ENCODE measurements at places on chromosomes 5 and 9.

- no peak for DNase-seq
Observed at GRCh38 chr5:88854769-88855168, 28.2 kb downstream of the MEF2C start.

GRCh38 chr5:77305222-77305846 is 94.9 kb downstream of the PDE8B start:
- no peak for DNase-seq

DNA sequence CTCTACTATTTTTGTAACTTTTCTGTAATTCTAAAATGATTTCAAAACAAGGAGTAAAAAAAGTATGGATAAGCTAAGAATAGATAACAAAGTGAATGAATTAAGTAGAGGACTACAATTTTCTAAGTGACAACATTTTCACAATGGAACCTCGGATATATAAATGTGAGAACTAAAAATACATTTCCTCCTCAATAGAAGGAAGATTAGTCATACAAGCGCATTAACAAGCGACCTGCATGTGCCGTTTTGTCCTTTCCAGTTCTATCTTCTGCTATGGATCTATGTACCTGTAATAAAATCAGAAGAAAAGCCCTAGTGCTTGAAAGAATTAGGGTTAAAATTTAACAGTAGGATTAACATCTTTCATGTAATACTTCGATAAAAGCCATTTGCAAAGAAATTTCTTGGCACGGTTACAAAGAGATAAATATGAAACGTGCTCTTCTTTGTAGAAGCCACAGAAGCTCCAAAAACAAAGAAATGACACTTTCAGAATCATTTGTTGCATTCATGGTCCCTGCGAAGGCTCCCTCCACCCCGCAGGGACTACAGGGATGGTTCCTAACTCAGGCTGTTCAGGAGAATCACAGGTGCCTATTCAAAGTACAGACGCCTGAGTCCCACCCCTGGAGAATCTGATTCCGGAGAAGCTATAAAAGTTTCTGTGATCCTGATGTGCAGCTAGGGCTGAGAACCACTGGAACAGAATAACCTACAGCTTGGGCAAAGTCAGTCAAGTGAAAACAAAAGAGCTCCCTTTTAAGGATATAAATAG is 216.6 kb upstream of the EFNA5 start:
- no peak for DNase-seq

DNA sequence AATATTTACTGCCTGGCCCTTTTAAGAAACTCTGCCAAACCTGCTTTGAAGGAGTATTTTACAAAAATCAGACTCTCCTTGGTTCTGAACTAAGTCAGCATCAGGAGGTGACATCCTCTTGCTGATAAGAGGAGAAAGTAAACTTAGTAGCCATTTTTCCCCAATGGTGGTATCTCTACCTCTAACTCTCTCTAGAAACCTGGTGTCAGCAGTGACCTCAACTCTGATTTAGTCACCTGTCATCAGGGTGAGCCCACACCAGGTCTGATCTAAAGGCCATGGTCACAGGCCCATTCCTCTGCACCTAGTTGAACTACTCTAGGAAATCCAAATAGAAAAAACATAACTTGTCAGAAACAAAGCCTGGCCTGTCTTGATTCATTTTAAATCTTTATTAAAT is 4.2 kb downstream of the CARNMT1 start:
- DNase-seq, result peak; percentile 42

GRCh38 chr5:73351593-73351992 is 97.0 kb downstream of the FOXD1 start:
- DNase-seq, result no peak

GRCh38 chr9:76655121-76655541 is 109.1 kb upstream of the PCA3 start:
- DNase-seq, result no peak

GRCh38 chr5:119378075-119378700 is 22.4 kb downstream of the TNFAIP8 start:
- DNase-seq, result no peak

GRCh38 chr5:54296386-54296785 is 14.0 kb downstream of the ARL15 start:
- no peak for DNase-seq

GRCh38 chr9:110049699-110050450 is 158.1 kb downstream of the C9orf152 start:
- peak; percentile 49 for DNase-seq

DNA sequence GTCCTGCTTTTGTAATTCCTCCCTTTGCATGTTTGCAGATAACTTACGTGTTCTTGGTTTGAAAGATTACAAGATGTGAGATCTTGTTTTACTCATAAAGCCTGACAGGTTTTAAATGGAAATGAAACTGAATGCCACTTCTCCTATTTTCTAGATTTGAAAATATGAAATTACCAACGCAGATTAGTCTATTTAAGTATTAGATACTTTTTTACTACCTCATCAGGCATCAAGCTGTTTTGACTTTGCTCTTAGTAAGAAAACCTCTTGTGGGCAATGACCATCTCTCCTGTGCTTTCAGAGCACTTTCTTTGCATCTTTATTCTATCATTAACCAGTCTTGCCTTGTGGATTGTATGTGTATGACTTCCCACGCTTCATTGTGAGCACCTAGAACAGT is 3.5 kb downstream of the DMXL1 start:
- no peak for DNase-seq

DNA sequence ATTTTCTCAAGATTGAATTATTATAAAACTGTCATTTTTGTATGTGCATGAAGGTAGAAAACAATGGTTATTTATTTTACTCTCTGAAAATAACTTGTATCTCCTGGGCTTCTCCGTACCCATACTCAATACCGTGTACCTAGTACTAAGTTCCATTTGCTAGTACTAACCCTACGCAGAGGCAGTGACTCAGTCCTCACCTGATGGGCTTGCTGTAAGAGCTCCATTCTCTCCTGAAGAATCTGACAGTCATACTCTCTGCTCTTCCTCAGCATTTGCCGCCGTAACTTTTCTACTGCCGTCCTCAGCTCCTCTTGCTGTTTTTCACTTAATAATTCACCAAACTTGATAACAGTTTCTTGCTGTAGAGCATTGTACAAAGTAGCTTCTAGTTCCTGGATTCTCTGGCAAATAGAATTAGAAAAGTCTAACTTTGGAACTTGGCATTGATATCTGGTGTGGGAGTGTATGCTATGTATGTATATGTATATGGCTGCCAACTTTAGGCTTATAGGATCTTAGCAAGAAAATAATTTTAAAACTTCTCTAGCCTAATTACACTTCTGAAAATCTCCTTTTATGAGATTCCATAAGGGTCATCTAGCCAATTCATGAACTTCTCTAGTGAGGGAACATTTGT is 108.0 kb upstream of the DPYSL3 start:
- DNase-seq, result no peak

- DNase-seq, result no peak
Observed at GRCh38 chr9:129918296-129918950, 83.2 kb downstream of the USP20 start.

DNA sequence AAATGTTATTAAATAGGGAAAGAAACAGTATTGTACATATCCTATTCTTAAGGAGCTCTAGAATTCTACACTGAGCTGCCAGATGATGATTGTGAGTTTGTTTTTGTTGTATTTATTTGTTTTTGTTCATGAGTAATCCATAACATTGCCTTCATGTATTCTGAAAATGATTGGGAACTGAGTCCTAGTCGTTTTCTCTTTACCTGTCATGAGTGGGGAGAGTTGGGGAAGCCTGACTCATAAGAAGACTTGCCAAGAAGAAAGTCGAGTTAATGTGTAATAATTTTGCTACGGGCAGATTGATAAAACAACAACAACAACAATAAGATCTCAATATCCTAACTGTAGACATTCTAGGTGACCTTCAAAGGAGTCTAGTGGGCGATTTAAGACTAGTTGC is 103.8 kb downstream of the ANKRD55 start:
- no peak for DNase-seq

GRCh38 chr5:585556-585955 is 26.6 kb upstream of the CEP72 start:
- DNase-seq, result no peak

DNA sequence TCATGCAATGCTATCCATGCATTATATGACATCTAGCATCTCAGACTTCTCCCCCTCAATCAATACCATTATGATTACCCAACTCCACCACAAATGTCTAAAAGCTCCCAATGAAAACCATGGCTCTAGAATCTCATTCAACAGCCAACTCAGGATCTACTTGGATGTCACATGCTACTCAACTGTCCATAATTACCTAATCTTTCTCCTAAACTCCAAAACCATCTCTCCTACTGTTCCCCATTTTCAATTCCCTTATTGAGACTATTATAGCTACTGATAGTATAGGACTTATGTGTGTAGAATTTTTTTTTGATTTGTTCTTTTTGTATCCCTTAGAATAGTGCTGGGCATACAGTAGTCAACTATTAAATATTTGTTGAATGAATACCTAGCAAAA is 8.2 kb upstream of the STRBP start:
- no peak for DNase-seq

GRCh38 chr5:120124961-120125360 is 339.1 kb upstream of the PRR16 start:
- no peak for DNase-seq

DNA sequence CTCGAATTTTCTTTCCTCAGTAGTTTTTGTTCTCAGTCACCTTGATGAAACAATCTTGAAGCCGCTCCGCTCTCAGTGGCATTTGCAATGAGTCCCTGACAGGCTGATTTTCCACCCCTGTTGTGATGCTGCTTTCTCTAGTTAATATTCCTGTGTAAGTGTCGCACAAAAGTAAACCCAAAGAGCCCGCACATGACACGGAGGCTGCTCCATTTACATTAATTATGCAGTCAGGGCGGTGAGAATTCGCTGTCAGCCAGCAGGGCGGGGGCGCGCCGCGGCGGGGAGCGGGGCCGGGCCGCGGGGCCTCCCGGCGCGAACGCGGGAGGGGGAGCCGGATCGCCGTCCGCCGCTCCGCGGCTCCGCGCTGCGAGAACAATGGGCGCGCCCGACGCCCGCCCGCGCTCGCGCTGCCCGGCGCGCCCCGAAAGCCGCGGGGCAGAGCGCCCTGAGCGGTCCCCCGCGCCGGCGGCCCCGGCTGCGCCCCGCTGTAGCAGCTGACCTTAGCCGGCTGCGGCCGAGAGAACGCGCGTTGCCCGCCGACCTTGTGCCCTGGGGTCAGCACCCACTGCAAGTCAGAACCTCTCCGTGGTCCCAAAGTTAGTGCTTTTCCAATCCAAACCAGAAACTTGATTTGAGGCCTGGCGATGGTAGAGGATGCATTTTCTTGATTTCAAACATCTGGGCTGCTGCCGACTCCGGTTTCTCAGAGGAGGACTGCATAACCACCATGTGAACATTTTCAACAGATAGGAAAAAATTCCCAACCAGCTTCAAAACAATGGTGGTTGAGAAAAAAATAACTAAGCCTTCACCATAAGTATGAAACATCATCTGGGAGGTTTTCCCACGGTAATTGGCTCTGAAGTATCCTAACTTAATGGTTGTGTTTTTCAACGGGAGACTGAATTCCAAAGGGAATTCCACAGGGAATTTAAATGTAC is 142.6 kb downstream of the PBX3 start:
- peak; percentile 44 for DNase-seq

DNA sequence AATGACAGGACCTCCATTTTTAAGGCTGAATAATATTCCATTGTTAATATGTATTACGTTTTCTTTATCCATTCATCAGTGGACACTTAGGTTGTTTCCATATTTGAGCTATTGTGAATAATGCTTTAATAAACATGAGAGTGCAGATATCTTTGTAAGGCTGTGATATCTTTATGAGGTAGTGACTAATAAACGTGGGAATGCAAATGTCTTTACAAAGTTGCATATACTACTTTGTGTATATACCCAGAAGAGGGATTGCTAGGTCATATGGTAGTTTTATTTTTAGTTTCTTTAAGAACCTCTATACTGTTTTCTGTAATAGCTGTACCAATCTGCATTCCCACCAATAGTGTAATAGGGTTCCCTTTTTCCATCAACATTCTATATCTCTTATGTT is 148.7 kb downstream of the FOCAD start:
- no peak for DNase-seq

DNA sequence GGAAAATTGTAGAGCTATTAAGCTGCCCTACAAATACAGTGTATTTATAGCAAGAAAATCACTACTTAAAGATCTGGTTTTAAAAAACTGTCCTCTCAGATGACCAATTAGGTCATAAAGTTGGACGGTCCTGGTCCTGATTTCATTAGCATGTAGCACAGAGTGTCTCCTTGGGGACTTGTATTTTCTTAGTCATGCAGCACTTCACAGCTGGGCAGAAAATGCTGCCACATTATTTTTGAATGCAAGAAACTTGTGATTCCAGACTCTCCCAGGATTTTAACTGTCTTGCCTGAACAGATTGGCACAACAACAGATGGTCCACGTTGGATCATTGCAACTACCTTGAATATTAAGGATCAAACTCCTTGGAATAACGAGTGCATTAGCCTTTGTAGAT is 348.1 kb upstream of the SGCD start:
- no peak for DNase-seq

DNA sequence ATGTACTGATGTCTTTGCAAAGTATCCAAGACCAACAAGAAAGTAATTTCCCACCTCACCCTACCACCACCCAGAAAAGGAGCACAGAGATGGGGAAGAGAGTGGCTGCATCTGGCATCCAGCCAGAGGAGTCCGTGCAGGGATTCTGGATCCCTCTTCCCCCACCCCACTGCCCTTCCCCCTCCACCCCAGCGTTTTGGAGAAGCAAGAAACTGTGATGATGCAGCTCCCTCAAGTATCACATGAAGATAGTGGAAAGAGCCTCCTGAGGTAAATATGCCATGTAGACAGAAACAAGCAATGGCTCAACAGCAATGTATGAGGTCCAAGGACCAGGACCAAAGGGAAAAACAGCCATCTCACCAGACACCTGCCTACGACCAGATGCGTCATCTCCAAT is 153.8 kb downstream of the DEPDC1B start:
- DNase-seq, result no peak

- DNase-seq, result no peak
Observed at GRCh38 chr5:6725421-6725820, 12.2 kb downstream of the TENT4A start.

DNA sequence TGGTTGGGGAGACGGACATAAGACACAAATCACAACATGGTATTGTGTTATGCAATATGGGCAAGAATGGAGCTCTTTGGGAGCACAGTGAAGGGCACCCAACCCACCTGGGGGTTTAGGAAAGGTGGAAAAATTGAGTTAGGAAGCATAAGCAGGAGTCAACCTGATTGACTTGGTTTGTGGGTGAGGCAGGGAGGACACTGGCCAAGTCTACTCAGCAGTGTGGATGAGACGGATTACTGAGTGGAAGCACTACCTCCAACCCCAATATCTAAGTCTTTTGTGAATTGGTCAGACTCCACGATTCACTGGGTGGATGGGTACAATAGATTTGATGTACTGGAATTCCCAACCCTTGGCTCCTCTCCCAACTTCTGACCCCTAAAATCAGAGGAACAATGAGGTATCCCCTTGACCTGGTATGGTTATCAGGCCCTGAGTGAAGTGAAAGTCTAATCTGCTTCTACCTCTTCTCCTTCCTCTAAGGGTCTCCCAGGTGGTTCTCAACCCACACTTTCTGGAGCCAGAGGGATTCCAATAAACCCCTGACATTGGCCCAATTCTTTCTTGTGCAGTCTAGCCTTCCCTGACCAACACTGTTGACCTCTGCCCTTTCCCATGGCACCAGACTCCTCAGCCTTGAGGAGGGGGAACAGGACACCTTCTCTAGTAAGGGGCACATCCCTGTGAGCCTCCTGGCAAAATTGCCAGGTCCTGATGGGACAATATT is 5.2 kb downstream of the EGR1 start:
- no peak for DNase-seq

- DNase-seq, result no peak
Observed at GRCh38 chr5:133877351-133878235, 90.8 kb downstream of the C5orf15 start.

Data from activated T-cell treated with anti-CD3 and anti-CD28 coated beads, Interleukin-2, amount 50 U/mL, for 72 hours (primary cell).